ENCODE measurements at places on chromosomes 5 and 9. TPM values are rescaled to one million over a fixed set of nuclear protein-coding genes. Genes with fewer than 3 reads are reported as not detected.

- no peak within 1 kb of the TSS for H3K27ac ChIP-seq
- H3K27me3 ChIP-seq, result no peaks in the 10 kb centered on the region
- DNase-seq, result no peak
- H3K4me3 ChIP-seq, result no peak within 1 kb of the TSS
- no peaks in the 10 kb centered on the region for H3K4me1 ChIP-seq
- H3K36me3 ChIP-seq, result no peaks in the 10 kb centered on the region
Measured at GRCh38 chr9:114930056-114930812, at the start of gene TNFSF8. TSS of gene TNFSF8 (minus strand) at chr9:114930591. CDS start at chr9:114930303, 288 bp downstream.

DNA sequence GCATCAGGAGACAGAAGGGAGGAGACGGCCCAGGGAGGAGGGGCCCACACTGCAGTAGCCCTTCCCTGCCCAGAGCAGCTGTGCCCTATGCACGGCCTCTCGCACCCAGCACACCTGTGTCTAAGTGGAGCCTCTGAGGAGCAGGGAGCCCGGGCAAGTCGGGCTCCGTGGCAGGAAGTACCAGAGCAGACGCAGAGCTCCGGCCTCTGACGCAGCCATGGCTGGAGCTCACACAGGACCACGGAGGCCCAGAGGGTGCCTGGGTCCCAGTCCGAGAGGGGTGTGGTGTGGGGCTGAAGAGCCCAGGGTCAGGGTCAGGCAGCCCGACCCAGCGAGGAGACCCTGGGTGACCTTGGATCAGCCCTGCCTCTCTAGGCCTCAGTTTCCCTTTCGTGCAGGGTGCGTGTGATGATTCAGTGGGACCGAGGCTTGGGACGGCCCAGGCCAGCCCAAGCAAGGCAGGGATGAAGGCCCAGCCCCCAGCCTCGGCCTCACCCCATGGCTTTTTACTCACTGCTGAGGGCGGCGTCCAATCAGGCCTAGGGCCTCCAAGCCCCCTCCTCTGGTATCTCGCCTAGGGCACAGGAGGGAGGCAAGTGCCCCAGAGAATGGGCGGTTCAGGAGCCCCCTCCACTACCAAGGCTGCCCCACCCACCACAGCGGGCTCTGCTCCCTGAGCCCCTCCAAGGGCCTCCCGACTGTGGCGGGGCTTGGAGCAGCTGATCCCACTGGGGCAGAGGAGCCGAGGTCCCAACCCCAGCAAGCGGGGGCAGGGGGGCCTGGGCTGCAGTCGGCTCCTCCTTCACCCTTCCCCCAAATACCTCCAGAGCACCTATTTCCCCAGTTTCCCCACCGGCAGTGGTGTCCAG, 4.3 kb upstream of the AGPAT2 start:
- H3K4me3 ChIP-seq, result no peak overlapping the region
- no peaks in the 10 kb centered on the region for H3K36me3 ChIP-seq

DNA sequence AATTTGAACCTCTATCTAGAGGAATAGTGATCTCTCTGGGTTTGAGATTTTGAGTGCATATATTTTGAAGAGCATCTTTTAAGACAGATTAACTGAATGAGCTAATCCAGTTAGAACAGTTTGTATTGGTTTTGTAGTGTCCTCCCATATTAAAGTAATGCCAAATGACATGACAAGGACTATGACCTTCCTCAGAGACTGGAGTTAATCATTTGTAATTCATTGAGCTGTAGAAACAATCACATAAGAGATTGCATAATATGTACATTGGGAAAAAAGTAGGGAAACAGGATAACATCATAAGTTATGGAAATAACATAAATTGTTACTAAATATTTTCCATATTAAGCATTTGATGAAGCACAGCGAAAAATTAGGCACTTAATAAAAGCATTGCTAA, 45.8 kb upstream of the PRDM9 start:
- H3K4me3 ChIP-seq, result no peak overlapping the region
- H3K27ac ChIP-seq, result no peak overlapping the region
- no peaks in the 10 kb centered on the region for H3K4me1 ChIP-seq
- no peak for DNase-seq

- H3K36me3 ChIP-seq, result no peaks in the 10 kb centered on the region
- no peak overlapping the region for H3K27ac ChIP-seq
- no peak for DNase-seq
- H3K4me1 ChIP-seq, result no peaks in the 10 kb centered on the region
- H3K27me3 ChIP-seq, result no peaks in the 10 kb centered on the region
- H3K4me3 ChIP-seq, result no peak overlapping the region
Measured at GRCh38 chr9:90309809-90310520, 332.7 kb downstream of the DIRAS2 start.

GRCh38 chr5:116216246-116216645, 131.4 kb downstream of the COMMD10 start:
- H3K4me3 ChIP-seq, result no peak overlapping the region
- no peak overlapping the region for H3K27ac ChIP-seq
- no peaks in the 10 kb centered on the region for H3K27me3 ChIP-seq

- H3K4me1 ChIP-seq, result peaks cover 4% of the 10 kb centered on the region
- no peaks in the 10 kb centered on the region for H3K36me3 ChIP-seq
- no peak overlapping the region for H3K4me3 ChIP-seq
- no peak for DNase-seq
Measured at GRCh38 chr9:128548876-128549275, 3.5 kb upstream of the SPTAN1 start.

DNA sequence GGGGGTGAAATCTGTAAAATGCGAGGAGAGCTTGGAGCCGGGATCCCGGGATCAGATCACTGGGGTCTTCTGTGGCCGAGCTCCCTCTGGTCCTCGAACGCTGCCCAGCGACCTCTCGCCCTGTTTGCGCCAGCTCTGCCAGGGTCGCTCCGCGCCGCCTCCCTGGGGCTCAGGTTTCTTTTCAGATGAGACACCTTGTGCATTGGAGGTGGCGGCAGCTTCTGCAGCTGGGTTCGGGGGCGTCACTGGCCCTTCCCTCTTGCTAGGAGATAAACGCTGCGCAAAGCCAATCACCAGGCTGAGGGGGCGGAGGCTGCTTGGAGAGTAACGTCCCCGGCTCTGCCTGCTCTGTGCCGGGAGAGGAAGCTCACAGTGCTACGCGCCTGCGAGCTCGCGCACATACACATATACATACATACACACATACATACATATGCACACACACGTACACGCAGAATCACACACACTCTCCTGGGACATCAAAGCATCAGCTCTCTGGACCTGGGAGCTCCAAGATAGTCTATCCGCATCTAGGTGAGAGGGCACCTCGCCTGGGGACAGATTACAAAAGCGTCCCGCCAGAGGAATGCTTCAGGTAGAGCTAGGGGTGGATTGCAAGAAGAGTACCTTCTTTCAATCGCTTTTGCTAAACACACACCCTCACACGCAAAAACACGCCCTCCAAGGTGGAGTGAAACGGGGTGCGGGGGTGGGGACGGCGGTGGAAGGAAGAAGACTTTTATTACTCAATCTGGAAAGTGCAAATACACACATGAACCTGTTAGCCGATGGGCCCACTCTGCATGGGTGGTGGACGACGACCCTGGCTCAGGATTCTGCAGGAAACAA, at the start of gene ST8SIA4:
Gene ST8SIA4 (minus strand): TSS at position 244 of the 849 bp plus-strand sequence. CDS start 327 bp downstream, outside the sequence.
- H3K4me3 ChIP-seq, result peak within 1 kb of the TSS; percentile 21
- no peaks in the 10 kb centered on the region for H3K4me1 ChIP-seq
- no peak within 1 kb of the TSS for H3K27ac ChIP-seq
- DNase-seq, result peak; percentile 36

The INSL6 gene
- 8.9 TPM for total RNA-seq

The IL9 gene
- total RNA-seq, result not detected

DNA sequence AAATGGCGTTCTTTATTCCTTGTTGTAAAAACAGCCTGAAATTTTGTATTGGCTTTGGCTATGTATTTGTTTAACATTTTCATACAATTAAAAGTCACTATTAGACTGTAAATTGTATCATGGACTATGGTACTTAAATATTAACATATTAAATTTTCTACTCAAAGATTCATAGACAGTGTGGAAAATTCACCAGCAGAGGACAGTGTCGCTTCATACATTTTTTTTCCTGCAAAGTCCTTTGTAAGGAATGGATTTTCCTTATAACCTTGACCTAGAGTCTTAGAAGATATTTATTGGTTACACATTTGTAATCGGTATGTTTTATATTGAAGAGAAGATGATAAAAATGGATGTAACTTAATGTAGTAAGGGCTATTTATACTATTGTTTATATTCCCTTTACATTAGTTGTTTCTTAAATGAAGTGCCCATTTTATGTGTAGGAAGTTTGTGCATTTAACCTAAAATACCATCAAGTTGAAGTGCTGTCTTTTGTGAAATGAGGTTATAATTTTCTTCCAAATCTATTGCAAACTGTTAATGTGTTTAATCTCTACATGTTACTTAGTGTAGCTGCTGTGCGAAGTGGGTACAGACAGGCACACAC, 150.1 kb downstream of the KDM4C start:
- H3K4me1 ChIP-seq, result no peaks in the 10 kb centered on the region
- no peaks in the 10 kb centered on the region for H3K27me3 ChIP-seq
- DNase-seq, result no peak
- no peak overlapping the region for H3K4me3 ChIP-seq
- H3K36me3 ChIP-seq, result no peaks in the 10 kb centered on the region
- H3K27ac ChIP-seq, result no peak overlapping the region

The CATSPER3 gene
- not detected for total RNA-seq

DNA sequence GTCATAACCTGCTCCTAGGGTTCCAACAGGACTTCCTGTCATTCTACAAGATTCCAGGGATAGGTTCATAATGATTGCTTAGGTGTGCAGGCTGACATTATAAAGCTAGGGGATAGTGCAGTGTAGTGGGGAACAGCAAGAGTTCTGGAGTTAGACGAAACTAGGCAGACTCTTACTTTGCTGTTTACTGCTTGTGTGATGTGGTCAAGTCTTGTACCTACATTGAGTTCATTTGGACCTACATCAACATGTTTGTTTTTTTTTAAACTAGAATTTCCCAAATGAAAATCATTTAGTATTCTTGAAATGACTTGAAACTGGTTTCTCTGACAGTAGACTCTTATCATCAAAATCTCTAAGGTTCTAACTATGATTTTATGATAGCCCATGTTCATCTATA, 21.2 kb upstream of the CCNH start:
- DNase-seq, result no peak
- H3K4me1 ChIP-seq, result no peaks in the 10 kb centered on the region
- no peaks in the 10 kb centered on the region for H3K36me3 ChIP-seq
- H3K27me3 ChIP-seq, result no peaks in the 10 kb centered on the region

DNA sequence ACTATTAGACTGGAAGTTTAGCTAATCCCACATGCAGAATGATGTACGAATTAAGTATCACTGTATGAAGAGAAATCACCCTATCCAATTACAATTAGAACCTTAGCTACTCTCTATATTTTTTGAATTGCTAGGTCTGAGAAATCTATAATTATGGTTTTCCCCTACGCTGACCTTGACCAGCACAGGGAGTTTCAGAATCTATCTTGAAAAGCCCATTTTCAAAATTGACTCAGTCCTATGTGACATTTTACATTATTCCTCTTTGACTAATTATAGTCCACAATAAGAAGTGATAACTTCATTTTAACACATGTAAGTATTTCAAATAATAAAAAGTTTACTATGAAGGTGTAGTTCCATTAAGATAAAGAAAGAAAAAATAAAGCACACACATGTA, 21.5 kb downstream of the NUDT12 start:
- DNase-seq, result no peak
- no peaks in the 10 kb centered on the region for H3K4me1 ChIP-seq
- H3K36me3 ChIP-seq, result no peaks in the 10 kb centered on the region
- no peak overlapping the region for H3K4me3 ChIP-seq
- no peak overlapping the region for H3K27ac ChIP-seq

- no peaks in the 10 kb centered on the region for H3K36me3 ChIP-seq
- no peak for DNase-seq
- no peaks in the 10 kb centered on the region for H3K27me3 ChIP-seq
- no peaks in the 10 kb centered on the region for H3K4me1 ChIP-seq
Measured at GRCh38 chr5:170312666-170313065, 15.1 kb upstream of the LCP2 start.

- no peak for DNase-seq
- no peak overlapping the region for H3K4me3 ChIP-seq
- H3K4me1 ChIP-seq, result no peaks in the 10 kb centered on the region
Measured at GRCh38 chr5:122770477-122770876, 4.4 kb upstream of the SNX2 start.

DNA sequence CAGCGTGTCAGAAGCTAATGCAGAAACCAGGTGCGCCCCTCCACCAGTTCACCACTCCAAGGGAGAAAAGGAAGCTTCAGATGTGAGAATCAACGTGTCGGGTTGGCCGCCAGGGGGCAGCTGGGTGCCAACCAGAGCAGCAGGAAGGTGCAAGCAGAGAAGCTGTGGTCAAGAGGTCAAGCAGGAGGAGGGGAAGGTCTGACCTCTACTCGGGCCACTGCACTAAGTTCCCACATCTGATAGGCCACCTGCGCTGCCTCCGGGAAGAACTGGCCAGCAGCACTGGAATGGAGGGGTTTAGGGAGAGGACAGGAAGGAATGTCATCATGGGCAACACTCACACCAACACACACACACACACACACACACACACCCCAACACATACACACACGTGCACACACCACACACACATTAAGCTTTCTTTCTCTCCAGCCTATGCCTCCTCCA, 31.4 kb downstream of the ANXA6 start:
- no peak overlapping the region for H3K4me3 ChIP-seq
- H3K27me3 ChIP-seq, result no peaks in the 10 kb centered on the region
- no peak overlapping the region for H3K27ac ChIP-seq
- peak; percentile 52 for DNase-seq
- peaks cover 8% of the 10 kb centered on the region for H3K36me3 ChIP-seq

DNA sequence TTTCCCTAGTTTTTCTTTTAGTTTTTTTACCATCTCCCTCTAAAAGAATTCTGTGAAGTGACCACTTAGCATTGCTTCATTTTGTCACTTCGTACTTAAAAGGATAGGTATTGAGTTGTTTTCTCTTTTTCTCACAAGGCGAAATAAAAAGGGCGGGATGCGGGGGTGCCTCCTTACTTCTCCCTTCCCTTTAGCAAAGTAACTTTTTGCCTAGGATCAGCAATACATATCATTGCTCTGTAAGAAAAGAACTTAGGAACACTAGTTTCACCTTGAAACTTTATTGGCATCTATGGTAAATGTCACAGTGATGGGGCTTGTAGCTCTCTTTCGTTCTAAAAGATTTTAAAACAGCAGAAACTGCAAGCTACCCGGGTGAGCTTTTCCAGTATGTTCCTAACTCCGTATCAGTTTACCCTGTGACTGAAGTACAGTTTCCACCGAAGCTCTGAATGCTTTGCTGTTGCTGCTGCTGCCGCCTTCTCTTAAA, 4.1 kb downstream of the PRDM6 start:
- H3K4me1 ChIP-seq, result no peaks in the 10 kb centered on the region
- no peak for DNase-seq
- no peaks in the 10 kb centered on the region for H3K36me3 ChIP-seq
- H3K27me3 ChIP-seq, result peaks cover 36% of the 10 kb centered on the region
- H3K27ac ChIP-seq, result no peak overlapping the region
- H3K4me3 ChIP-seq, result no peak overlapping the region

- no peak overlapping the region for H3K27ac ChIP-seq
- no peaks in the 10 kb centered on the region for H3K4me1 ChIP-seq
- no peaks in the 10 kb centered on the region for H3K36me3 ChIP-seq
- H3K27me3 ChIP-seq, result no peaks in the 10 kb centered on the region
Measured at GRCh38 chr5:134586866-134587524, 45.6 kb downstream of the SAR1B start.

The NPDC1 gene
- total RNA-seq, result 384 TPM

- DNase-seq, result no peak
- H3K4me3 ChIP-seq, result no peak overlapping the region
- no peak overlapping the region for H3K27ac ChIP-seq
- no peaks in the 10 kb centered on the region for H3K36me3 ChIP-seq
Measured at GRCh38 chr9:128114326-128115186, 13.0 kb downstream of the PTGES2 start.

GRCh38 chr5:21919414-21920022, 933.6 kb downstream of the CDH12 start:
- no peaks in the 10 kb centered on the region for H3K4me1 ChIP-seq
- no peak for DNase-seq
- no peaks in the 10 kb centered on the region for H3K36me3 ChIP-seq
- H3K27ac ChIP-seq, result no peak overlapping the region
